Sigmoid colon (tissue), 7 donors: ENCODE measurements at places on chromosomes 12 and 14. TPM values are rescaled to one million over a fixed set of nuclear protein-coding genes. Genes with fewer than 3 reads are reported as not detected.

DNA sequence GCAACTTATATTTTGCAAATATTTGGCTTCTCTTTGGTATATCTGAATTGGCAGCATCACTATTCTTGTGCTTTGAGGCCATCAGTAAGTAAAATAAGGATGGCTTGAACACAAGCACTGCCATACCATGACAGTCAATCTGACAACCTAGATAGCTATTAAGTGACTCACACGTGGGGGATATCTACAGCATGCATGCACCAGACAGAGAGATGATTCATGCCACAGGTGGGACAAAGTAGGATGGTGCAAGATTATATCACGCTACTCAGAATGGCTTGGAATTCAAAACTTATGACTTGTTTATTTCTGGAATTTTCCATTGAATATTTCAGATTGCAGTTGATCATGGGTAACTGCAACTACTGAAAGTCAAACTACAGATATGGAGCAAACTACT is 675.6 kb upstream of the MDGA2 start:
- DNase-seq: no peak

Gene CRIP1
- polyA plus RNA-seq: 168 TPM

DNA sequence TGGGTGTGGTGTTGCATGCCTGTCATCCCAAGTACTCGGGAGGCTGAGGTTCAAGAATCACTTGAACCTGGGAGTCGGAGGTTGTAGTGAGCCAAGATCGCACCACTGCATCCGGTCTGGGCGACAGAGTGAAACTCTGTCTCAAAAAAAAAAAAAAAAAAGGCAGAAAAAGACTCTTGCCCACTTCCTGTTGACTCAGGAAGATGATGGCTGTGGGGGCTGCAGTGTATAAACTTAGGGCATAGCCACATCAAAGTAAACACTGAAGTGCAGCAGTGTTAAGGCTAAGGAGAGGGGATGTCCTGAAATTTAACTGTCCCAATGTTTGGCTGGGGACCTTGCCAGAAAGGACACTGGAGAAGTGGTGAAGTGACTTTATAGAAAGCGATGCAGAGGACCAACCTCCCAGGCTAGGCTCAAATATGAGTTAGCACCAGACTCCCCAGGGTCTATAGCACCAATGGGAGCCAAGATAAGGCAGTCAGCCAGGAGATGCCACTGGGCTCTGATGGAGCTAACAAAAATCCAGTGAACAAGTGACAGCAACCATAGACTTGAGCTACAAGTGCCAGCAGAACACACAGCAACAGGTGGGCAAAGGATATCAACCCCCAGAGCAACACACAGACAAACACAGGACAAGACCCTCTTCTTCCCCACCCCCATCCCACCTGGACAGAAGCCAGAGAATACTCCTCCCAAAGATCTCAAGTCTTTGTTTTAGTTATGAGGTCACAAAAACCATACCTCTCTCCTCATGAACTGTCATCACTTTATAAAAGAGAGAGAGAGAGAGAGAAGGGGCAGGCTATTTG is 28.0 kb downstream of the NELL2 start:
- DNase-seq: no peak

GRCh38 chr12:33825442-33825841 is 196.9 kb upstream of the ALG10 start:
- no peak for DNase-seq

GRCh38 chr14:62658631-62659030 is 386.6 kb downstream of the KCNH5 start:
- no peak for DNase-seq

Gene ASCL1
- polyA plus RNA-seq: not detected

Gene RHEBL1
- 2.2 TPM for polyA plus RNA-seq

Gene LBHD2
- not detected for polyA plus RNA-seq

DNA sequence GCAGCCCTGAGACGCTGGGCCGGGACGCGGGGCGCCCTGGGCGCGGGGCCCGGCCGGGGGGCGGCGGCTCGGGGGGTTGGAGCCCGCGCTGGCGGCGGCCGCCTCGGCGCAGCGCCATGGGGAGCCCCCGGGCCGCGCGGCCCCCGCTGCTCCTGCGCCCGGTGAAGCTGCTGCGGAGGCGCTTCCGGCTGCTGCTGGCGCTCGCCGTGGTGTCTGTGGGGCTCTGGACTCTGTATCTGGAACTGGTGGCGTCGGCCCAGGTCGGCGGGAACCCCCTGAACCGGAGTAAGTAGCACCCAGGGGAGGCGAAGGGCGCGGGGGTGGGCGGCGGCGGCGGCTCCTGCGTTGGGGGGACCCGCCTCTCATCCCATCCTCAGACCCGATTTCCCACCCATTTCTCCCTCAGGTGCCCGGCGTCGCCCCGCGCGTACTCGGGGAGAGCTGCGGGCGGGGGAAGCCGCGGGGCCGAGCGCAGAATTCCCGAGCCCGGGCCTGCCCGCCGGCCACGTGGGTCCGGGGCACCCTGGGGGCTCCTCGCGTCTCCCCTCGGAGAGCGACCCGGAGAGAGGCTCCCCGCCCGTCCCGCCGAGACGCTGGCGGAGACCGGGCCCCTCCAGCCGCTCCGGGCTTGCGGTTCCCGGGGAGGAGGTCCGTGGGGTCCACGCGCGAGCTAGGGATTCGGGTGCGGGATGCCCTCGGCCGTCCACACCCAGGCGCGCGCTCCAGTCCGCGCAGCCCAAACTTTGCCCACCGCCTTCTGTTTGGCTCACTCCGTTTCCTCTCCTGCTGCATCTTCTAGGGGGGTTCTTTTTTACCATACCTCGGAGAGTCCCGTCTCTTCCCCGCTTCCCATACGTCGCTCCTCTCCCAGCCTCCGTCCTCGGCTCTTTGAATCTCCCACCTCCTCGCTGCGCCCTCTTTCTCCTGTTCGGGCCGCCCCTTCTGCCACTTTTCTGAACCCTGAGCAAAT is 807 bp downstream of the B4GALNT3 start:
- DNase-seq: no peak

DNA sequence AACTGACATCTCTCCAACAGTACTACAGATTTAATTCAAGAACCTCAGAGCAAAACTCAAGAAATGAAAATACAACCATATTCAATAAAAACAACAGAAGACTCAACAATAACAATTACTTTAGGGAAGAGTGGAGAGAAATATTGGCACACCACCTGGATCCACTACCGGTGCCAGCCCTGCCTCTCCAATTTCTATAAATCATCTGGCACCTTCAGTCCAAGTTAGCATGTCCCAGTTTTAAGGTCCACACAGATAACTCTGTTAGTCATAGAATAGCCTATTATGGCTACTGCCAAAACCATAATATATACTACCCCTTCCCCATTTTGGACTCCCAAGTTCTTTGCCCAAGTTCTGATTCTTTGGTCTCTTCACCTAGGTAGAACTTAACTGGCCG is 69.9 kb upstream of the PSMA6 start:
- DNase-seq: no peak

DNA sequence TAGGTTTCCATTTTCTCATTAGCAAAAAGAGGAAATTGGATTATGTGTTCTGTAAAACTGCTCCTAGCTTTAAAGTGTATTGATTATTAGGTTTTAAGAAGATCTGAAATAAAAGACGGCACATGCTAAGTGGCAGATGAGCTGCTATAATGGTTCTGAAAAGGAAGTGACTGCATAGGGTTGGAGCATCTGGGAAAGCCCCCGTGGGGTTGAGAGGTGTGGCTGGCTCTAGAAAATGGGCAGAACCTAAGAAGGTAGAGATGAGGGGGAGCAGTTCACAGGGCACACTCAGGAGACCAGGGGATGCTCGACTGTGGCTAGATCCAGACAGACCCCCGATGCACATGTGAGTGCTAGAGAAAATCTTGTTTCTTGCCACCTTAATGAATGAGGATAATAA is 1.9 kb downstream of the IFNG-AS1 start:
- DNase-seq: no peak

Gene RTL1
- polyA plus RNA-seq: not detected

DNA sequence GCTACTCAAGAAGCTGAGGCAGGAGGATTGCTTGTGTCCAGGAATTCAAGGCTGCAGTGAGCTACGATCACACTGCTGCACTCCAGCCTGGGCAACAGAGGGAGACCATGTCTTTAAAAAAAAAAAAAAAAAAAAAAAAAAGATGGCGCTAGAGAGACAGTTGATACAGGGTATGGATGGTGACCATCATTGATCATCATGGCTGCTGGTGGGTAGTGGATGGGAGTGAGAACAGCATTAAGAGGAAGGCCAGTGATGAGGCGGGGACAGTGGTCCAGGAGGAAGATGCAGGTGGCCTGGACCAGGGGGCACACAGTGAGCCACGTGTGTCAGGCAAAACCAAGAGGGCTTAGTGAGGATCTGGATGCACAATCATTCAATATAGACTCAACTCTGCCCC is 26.8 kb upstream of the MAP1LC3B2 start:
- no peak for DNase-seq

- DNase-seq: peak; percentile 33
Measured at GRCh38 chr12:1528791-1529190, 65.6 kb downstream of the FBXL14 start.

DNA sequence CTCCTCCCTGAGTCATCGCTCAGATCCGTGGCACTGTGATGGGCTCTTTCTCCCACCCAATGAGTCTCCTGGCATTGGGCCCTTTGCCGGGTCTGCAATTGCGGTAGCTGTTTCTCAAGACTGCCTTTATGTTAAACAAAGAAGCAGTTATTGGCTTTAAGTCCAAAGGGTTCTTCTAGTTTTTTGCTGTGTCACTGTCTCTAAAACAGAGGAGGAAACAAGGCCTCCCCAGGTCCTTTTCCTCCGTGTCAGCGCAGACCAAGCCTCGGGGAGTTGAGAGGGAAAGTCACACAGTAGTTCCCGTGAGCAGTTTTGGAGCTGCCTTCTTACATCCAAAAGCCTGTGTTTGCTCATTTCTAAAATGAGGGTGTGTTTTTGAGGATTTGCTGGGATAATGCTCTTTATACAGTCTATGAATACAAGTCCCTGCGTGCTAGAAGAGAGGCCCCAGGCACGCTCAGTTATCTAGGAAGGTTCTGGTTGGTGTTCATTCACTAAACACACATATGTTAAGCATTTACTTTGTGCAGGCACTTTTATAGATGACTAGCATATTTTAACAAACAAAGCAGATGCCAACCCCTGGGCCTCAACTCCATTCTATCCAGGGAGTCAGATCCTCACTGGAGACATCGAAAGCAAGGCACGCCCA is 126.0 kb upstream of the PZP start:
- DNase-seq: no peak

DNA sequence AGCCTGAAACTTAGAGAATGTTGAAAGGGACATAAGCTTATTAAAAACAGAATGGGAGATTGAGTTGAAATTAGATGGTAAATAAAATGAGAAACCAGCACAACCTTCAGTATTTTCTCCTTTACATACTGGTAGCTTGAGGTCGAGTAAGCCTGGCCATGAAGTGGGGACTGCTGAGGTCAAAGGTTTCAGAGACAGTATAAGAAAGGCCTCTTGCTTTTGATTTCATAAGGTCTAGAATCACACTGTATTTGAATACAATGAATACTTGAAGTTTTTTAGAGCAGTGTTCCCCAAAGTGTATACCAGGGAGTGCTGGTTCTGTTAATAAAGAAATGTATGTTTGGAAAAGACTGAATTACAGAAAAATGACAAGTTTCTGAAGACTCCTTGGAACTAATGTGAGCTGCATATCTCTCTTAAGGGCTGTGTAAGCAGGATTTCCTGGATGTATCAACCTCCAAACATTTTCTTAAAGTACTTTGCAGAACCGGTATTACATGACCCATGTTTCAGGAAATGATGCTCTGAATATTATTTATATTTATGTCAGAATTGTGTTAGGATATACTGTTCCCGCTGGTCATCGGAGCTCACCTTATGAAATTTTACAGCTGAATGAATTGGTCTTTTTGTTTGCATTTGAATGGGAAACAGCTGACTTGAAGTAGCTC is 85.0 kb downstream of the AKAP6 start:
- no peak for DNase-seq

GRCh38 chr12:132909030-132909368 is 21.6 kb upstream of the CHFR start:
- DNase-seq: no peak

- DNase-seq: no peak
Measured at GRCh38 chr12:80195074-80195726, 95.9 kb downstream of the OTOGL start.

- DNase-seq: no peak
Measured at GRCh38 chr12:89674326-89674942, 34.2 kb downstream of the ATP2B1 start.

- DNase-seq: peak; percentile 63
Measured at GRCh38 chr12:6541371-6542165, 7.3 kb downstream of the GAPDH start.

DNA sequence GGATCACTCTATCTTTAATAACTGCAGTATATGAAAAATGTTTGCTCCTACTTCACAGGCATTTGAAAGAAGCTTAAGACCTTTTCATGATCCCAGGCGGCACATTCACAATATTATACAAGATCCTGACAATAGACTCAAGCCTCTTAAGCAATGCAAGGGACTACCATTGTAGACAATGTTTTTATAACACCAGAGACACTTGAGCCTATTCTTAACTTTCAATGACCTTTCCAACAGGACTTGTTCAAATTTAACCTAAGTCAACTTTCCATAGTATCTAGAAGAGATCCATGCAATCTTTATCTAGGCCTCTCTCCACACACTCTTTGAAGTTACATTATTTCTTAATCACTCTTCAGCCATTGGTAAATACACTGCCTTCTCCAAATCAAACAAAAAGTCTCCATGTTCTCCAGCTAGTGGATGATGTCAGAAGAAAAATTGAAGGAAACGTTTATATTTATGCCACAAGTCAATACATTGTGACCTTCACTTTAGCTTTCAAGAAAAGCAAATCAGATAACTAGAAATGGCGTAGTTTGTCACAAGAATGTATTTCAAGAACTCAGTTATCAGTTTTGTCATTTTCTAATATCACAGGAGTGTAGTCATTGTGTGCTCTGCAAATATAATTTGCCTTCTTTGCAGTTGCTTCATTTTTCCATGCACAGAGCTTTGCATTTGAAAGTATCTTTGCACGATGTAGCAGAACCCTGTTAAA is 41.2 kb downstream of the PHLDA1 start:
- DNase-seq: no peak

GRCh38 chr12:2118061-2118460 is 65.3 kb downstream of the CACNA1C start:
- DNase-seq: peak; percentile 64
